ENCODE measurements at places on chromosomes 11 and 22.

- H3K27ac ChIP-seq: no peak overlapping the region
- no peak overlapping the region for H3K4me3 ChIP-seq
- H3K36me3 ChIP-seq: no peaks in the 10 kb centered on the region
- DNase-seq: no peak
These were observed 4.0 kb downstream of the RASSF10 start for GRCh38 chr11:13013054-13013488.

GRCh38 chr11:73274722-73275380, 2.7 kb downstream of the P2RY6 start:
- DNase-seq: no peak
- no peak overlapping the region for H3K27ac ChIP-seq
- H3K4me1 ChIP-seq: peaks cover 7% of the 10 kb centered on the region
- H3K27me3 ChIP-seq: no peaks in the 10 kb centered on the region
- no peak overlapping the region for H3K4me3 ChIP-seq

DNA sequence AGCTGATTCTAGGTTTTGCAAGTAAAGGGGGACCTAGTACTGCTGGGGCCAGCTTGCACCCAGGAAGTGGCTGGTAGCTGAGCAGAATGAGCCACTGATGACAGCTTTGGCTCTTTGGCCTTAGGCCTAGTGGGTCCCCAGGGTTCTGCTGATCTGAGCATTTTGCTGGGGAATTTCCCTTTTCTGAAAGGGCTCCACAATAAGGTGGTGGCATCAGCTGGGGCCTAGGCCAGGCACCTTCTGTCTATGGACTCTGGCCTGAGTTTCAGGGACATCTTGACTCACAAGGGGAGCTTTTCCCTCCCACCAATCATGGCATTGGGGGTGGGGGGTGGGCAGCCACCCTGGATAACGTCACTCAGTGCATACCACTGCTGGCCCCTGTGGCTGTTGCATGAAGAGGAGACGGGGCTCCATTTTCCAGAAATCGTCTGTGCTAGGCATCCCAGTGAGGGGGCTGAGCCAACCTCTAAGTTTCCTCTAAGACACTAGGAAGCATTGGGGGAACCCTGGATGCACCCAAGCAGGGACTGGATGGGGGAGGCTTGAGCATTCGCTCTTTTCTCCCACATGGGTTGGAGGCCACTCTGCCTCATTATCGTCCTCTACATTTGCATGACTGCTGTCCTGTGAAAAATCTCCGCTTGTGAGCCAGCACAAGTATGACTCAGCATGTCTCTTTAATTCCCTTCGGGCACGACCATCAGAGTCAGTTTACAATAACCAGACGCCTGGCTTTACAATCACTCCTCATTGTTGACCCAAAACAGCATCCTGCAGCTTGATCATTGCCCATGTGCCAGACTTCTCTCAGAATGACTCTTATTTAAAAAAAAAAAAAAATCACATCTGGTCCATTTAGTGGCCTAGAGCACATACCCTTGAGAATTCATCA, 145.0 kb upstream of the THY1 start:
- H3K27me3 ChIP-seq: peaks cover 4% of the 10 kb centered on the region
- H3K36me3 ChIP-seq: no peaks in the 10 kb centered on the region
- DNase-seq: peak; percentile 94
- no peak overlapping the region for H3K4me3 ChIP-seq
- H3K27ac ChIP-seq: no peak overlapping the region

GRCh38 chr11:26622181-26622580, 50.1 kb upstream of the MUC15 start:
- no peak overlapping the region for H3K4me3 ChIP-seq
- H3K27ac ChIP-seq: no peak overlapping the region
- H3K36me3 ChIP-seq: no peaks in the 10 kb centered on the region
- DNase-seq: no peak

DNA sequence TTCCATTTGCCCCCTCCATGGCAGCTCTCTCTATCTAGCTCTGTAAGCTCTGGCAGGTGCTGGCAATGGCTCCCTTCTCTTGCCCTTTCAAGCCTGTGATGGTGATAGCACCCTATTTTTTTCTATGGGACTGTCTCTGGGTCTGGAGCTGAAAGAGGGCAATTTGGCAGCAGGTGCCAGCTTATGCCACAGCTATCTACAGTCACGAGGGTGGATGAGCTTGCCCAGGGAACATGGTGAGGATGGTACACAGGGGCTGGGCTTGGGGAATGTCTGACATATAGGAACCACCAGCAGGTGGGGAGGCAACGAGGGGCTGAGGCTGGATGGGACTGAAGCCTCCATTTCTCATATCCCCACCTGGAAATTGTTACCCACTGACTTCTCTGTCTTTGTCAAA, 175.4 kb upstream of the SYT13 start:
- H3K27me3 ChIP-seq: peaks cover 56% of the 10 kb centered on the region
- H3K36me3 ChIP-seq: no peaks in the 10 kb centered on the region
- no peak overlapping the region for H3K4me3 ChIP-seq
- no peak overlapping the region for H3K27ac ChIP-seq

- H3K4me1 ChIP-seq: peaks cover 23% of the 10 kb centered on the region
- H3K27me3 ChIP-seq: no peaks in the 10 kb centered on the region
- H3K36me3 ChIP-seq: peaks cover 21% of the 10 kb centered on the region
- no peak overlapping the region for H3K27ac ChIP-seq
- peak; percentile 70 for DNase-seq
- no peak overlapping the region for H3K4me3 ChIP-seq
These were observed 29.9 kb downstream of the MICAL2 start for GRCh38 chr11:12140186-12140793.

DNA sequence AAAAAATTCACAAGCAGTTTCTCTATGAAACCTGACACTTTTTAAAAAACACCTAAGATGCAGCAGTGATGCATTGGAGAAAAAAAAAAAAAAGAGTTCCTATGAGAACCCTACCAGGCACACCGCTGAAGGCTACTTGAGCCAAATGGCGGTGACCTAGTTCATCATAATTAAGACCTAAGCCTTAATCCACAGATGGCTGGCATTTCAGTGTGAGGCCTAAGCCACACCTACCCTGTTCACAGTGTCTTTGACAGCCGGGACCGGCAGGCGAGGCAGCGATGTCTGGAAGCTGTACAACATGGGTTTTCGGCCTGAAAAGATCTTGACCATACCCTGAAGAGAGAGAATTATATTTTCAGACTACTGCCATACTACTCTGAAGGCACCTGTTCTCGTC, 38.0 kb downstream of the CPT1A start:
- peaks cover 5% of the 10 kb centered on the region for H3K4me1 ChIP-seq
- no peak overlapping the region for H3K4me3 ChIP-seq
- no peak for DNase-seq
- no peak overlapping the region for H3K27ac ChIP-seq
- H3K27me3 ChIP-seq: no peaks in the 10 kb centered on the region

GRCh38 chr11:46697303-46697702, 3.1 kb downstream of the ARHGAP1 start:
- H3K4me3 ChIP-seq: no peak overlapping the region
- H3K36me3 ChIP-seq: peaks cover 47% of the 10 kb centered on the region
- no peaks in the 10 kb centered on the region for H3K27me3 ChIP-seq

- H3K27ac ChIP-seq: no peak overlapping the region
- peaks cover 51% of the 10 kb centered on the region for H3K4me1 ChIP-seq
- H3K4me3 ChIP-seq: no peak overlapping the region
- no peaks in the 10 kb centered on the region for H3K36me3 ChIP-seq
- H3K27me3 ChIP-seq: no peaks in the 10 kb centered on the region
- no peak for DNase-seq
These were observed 8.6 kb upstream of the DERL3 start for GRCh38 chr22:23847310-23847920.

GRCh38 chr11:22603933-22604332, 21.7 kb downstream of the FANCF start:
- H3K4me1 ChIP-seq: no peaks in the 10 kb centered on the region

DNA sequence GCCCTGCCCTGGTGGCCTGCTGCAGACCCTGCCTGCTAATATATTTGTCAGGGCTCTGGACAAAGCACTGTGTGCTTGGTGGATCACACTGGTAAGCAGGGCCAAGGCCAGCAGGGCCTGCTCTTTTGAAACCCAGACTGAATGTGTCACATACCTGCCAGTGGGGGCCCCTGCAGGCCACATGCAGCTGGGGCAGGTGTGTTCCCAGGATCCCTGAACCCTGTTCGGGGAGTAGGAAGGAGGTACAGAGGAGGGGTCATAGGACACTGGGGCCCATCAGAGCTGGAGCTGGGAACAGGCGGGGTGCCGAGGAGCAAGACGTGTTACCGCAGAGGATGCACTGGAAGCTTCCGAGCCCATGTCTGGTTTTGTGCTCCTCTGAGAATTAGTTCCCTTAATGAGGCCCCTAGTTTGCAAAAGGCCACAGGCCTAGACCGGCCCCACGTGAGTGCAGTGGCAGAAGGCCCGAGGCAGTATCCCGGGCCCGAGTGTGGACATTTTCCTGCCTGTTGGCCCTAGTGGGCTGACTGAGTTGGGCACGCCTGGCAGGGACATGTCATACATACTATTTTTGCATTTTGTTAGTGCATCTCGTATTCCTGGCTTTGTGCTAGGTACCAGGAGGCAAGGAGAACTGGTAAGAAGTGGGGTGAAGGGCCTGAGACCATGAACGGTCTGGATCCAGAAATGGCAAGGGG, 11.2 kb upstream of the ACR start:
- no peak overlapping the region for H3K27ac ChIP-seq
- H3K36me3 ChIP-seq: peaks cover 17% of the 10 kb centered on the region
- H3K4me3 ChIP-seq: no peak overlapping the region
- H3K27me3 ChIP-seq: peaks cover 20% of the 10 kb centered on the region
- H3K4me1 ChIP-seq: peaks cover 5% of the 10 kb centered on the region
